ENCODE measurements at places on chromosomes 3 and 15.

GRCh38 chr3:58107597-58107996, 99.4 kb downstream of the FLNB start:
- no peak for DNase-seq

- DNase-seq: no peak
Measured at GRCh38 chr15:28943611-28944230, 57.9 kb downstream of the APBA2 start.

DNA sequence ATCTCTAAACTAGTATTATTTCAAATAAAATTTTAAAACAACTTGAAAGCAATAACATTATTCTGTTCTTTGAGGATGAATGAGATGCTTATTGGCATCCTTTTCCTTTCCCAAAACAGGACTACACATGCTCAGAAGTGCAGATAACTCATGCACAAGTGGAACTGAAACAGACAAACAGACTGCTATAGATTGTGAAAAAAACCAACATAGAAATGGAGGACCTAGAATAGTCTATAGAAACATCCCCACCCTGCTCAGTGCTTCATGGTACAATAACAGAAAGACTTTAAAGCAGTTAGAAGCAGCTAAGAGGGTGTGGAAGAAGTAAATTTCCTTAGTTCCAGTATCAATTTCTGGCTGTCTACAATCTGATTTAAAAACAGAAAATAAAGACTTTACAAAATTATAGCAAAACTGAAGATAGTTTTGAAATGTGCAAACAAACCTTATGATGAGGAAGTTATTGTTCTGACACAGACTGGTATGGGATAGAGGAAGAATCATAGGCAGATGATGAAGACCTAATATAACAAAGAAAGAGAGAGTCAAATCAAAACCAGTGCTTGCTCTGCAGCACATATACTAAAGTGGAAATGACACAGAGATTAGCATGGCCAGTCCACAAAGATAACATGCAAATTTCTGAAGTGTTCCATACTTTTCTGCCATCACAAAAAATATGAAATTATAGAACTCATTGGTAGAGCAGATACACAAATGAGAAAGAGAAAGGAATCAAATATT, 1025.4 kb downstream of the SQOR start:
- no peak for DNase-seq

DNA sequence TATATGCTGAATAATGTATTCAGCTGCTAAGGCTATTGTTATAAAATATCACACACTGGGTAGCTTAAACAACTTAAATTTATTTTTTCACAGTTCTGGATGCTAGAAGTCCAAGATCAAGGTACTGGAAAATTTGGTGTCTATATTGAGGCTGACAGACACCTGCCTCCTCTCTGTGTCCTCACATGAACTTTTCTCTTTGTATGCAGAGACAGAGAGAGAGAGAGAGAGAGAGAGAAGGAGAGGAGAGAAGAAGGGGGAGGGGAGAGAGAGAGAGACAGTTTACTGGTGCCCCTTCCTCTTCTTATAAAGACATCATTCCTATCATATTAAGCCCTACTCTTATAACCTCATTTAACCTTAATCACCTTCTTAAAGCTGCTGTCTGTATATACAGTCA, 320.1 kb upstream of the THBS1 start:
- no peak for DNase-seq

All from T-helper 9 cell (primary cell).